Muscle of leg (tissue), 16 donors: ENCODE measurements at places on chromosomes 1 and 21.

DNA sequence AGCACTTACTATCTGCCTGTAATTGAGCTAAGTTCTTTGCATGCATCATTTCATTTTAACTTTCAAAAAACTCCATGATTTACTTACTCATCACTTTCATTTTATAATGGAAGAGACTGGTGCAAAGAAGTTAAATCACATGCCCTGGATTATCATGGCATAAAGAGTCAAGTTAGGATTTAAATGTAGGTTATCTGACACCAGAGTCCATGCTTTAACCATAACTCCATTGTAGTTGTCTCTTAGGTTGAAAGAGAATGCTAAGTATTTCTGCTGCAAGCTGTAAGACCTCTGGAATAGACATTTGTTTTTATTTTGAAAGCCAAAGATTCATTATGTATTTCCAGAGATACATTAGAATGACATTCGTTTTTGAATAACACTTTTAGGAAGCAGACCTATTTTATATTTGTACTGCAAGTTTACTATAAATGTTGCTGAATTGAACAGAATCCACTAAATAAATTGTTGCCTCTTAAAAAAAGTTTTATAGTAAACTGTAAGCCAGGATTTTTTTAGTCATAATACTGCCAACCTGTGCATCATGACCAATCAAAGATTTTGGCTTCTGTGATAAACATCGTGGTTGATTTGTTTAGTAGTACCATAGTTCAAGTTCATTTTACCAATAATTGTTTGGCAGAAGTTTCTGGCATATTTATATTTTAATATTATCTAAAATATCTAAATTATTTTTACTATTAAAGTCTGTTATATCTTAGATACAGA, 26.1 kb downstream of the CFH start:
- no peak for DNase-seq

DNA sequence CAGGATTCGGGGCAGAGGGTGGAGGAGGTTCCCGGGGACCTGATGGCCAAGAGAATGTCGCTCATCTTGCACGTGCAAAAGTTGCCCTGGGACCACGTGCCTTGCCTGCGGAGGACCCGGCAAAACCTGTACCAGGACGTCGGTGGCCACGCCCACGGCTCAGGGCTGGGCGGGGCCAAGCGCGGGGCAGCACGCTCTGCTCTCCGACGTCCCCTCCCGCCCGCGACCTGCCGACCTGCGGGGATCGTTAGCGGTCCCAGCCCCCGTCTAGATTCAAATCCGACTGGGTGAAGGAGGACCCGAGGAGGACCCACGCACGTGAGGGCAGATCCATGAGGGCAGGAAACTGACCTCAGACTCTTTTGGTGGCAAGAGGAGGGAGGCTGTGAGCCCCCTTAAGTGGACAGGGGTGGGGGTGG, at the start of gene C1orf167:
C1orf167 (plus strand) TSS at position 206 of the 419 bp plus-strand sequence. CDS start 2,208 bp downstream, outside the sequence.
- DNase-seq, result no peak

GRCh38 chr1:156251527-156251926, 3.7 kb upstream of the PAQR6 start:
- no peak for DNase-seq

DNA sequence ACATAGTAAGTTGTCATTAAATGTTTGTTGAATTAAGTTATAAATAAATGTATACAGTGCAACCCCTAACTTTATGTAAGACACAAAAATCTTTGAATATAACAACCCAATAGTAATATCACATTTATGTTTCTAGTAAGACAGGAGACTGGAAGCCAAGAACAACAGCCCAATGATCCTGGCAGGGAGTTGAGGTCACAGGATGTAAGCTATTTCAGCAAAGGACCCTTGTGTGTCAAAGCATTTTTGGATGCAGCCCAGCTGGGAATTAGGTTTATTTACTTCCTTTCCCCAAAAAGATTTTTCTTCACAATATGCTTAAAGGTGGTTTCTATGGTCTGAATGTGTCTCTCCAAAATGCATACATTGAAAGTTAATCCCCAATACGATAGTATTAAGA, 34.0 kb upstream of the ABCA4 start:
- DNase-seq, result peak; percentile 62

GRCh38 chr1:61910035-61910434, 167.8 kb downstream of the PATJ start:
- DNase-seq, result peak; percentile 31

- DNase-seq, result no peak
Observed at GRCh38 chr1:54710841-54711240, 4.8 kb upstream of the TTC4 start.

- no peak for DNase-seq
Observed at GRCh38 chr1:179883745-179884138, 1.7 kb downstream of the TOR1AIP1 start.

- DNase-seq, result peak; percentile 24
Observed at GRCh38 chr1:150192012-150192411, 42.3 kb downstream of the PLEKHO1 start.

- DNase-seq, result peak; percentile 20
Observed at GRCh38 chr1:202850593-202851362, 38.2 kb downstream of the RABIF start.

- peak; percentile 19 for DNase-seq
Observed at GRCh38 chr1:165759095-165759494, 9.6 kb downstream of the TMCO1 start.

GRCh38 chr1:244313346-244313745, 138.4 kb downstream of the ADSS2 start:
- DNase-seq, result no peak

DNA sequence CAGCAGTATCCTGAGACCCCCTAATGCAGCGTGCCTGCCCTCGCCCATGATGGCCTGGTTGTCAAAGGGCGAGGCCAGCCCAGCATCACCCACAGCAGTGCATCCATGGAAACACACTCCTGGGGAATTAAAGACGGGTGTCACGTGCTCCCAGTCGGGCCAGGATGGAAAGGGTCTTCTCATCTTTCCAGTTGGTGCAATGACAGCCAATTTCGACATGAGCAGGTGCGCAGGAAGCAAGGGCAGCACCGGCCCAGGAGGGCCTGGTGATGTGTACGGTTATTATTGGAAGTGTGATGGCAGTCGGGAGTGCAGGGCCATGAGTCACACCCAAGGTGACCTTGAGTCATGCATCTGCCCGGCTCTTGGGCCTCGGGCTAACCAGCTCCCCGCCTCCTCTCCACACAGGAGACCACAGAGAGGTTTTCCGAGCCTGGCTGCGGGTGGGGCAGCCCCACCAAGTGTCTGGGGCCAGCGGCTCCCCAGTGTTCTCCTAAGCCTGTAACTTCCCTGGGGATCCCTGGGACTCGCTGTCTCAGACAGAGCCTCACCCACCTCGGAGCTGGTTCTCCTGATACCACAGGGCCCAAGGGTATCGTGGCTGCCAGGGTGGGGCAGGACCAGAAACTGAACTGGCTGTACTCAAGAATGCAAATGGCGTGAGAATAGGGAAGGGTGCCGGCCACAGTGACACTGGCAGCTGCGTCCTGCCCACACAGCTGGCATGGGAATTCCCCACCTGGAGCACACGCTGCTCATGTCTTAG, 119.8 kb downstream of the SIK1 start:
- peak; percentile 73 for DNase-seq

DNA sequence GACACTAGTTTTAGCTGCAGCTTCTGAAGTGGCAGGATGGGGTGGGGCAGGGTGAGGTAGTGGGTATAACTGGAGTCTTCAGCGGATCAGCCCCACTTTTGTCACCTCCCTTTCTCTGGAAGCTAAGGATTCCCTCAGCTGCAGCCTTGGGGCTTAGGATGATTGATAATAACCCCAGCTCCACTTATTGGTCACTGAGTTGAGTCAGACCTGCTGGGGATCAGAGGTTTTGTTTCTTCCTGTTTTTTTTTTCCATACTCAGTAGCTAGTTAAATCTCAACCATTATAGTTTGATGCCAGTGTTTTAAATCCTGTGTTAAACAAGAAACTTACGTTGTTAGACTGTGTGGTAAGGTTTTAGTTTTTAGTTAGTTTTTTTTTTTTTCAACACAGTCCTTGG, 57.2 kb downstream of the LAMC1 start:
- no peak for DNase-seq

- DNase-seq, result no peak
Observed at GRCh38 chr1:156836041-156836654, 19.5 kb upstream of the SH2D2A start.

DNA sequence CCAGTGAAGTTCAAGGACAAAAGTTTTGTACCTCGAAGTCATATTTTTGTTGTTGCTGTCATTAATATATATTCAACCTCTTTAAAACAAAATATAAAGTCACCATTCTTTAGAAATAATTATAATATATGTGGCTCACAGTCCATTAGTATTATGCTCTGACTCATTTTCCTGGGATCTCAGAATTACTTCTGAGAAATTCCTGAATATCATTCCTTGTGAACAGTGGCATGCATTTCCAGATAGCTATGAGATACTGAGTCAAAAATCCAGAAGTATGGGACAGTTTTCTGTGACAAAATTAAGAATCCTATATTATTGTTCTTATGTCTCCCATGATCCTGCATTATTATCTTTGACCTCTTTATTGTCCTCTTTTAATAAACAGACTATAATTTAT, 13.8 kb upstream of the RGS21 start:
- no peak for DNase-seq

GRCh38 chr1:39569034-39569433, 7.6 kb downstream of the PABPC4 start:
- no peak for DNase-seq

- peak; percentile 54 for DNase-seq
Observed at GRCh38 chr1:14817223-14818170, 219.0 kb downstream of the KAZN start.

DNA sequence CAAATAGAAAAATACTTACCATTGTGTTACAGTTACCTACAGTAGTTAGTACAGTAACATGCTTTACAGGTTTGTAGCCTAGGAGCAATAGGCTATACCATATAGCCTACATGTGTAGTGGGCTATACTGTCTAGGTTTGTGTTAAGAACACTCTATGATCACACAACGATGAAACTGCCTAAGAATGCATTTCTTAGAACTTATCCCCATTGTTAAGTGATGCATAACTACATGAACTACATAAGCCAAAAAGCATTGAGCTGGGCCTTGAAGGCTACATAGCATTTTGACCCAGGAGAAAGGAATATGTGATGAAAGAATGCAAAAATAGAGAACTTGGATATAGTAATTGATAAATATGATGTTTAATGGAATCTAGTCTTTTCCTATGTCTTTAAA, 46.4 kb upstream of the JUN start:
- DNase-seq, result no peak

DNA sequence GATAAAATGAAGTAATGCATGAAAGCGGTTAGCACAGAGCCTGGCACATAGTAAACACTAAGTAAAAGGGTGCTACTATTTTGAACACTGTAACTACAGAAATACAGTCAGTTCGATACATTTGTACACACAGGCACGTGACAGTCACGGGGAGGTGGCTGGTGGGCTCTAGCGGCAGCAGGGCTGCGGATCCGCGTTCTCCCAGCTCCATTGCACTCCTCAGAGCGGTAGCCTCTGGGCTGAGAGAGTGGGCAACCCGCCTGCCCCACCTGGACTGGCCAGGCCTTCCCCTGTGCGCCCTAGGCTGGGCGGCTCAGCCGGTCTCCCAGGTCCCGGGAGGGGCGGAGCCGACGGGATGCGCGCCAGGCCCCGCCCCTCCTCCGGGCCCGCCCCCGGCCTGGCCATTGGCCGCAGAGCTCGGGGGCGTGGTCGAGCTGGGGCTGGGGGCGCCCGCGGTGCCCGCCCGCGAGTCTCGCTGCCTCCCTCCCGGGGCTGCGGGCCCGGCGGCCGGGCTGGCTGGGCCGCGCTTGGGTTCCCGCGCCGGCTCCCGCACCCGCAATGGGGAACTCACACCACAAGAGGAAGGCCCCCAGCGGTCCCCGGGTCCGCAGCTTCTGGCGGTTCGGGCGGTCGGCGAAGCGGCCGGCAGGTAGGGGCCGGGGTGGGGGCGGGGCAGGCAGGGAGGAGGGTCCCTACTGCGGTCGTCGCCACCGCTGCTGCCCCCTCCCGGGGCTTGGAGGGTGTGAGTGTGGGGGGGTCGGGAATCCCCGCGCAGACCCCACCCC, 51.2 kb upstream of the SYNC start:
- peak; percentile 80 for DNase-seq

DNA sequence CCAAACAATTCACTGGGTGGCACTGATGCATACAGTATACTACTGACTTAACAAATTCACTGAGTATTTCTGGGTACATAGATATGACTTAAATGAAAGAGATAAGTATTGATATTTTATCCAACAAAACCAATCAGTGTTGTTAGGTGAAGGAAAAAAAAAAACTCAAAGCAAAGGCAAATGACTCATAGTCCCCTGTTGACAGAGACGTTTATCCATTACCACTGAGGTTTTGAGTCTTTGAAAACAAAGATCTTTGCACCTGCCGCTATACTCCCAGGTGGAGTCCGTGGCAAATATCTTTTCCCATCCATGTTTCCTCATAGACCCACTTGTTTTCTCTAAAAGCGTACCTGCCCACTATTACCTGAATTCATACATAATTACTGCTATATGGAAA, 18.4 kb downstream of the DYNLT5 start:
- DNase-seq, result no peak
